EH (cell line): ENCODE measurements at places on chromosomes 2 and 18.

GRCh38 chr18:55513161-55513560, 74.8 kb downstream of the TCF4 start:
- no peak for DNase-seq

- no peak for DNase-seq
Observed at GRCh38 chr2:206890926-206891325, 48.4 kb upstream of the CPO start.

GRCh38 chr2:113056521-113056920, 2.5 kb upstream of the IL36RN start:
- DNase-seq = no peak

- peak; percentile 54 for DNase-seq
Observed at GRCh38 chr2:96320728-96321622, 4.1 kb upstream of the ITPRIPL1 start.

DNA sequence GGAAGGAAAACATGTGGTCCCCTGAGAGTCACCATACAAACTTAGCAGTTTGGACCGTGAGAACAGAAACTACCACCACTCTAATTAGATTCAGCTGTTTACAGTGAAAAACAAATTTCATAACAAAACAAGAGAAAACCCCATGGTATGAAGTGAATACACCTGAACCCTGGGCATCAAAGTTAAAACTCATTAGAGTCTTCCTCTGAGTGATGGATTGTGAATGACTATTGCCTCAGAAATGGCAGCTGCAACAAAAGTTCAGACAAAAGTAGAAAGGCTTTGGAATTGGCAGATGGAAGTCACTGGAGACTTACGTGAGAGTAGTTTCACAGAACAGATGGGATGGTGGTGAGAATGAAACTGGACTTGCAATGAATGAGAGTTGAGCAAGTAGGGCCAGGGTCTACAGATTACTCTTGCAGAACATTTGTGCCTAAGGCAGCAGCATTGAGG, 98.0 kb downstream of the AAK1 start:
- DNase-seq = no peak
